Activated CD4-positive, alpha-beta T cell treated with anti-CD3 and anti-CD28 coated beads, Interleukin-2, amount 50 U/mL, for 16 hours (primary cell): ENCODE measurements at places on chromosomes 5 and 9.

GRCh38 chr9:129077236-129077635 is 3.7 kb upstream of the DOLPP1 start:
- no peak for DNase-seq

DNA sequence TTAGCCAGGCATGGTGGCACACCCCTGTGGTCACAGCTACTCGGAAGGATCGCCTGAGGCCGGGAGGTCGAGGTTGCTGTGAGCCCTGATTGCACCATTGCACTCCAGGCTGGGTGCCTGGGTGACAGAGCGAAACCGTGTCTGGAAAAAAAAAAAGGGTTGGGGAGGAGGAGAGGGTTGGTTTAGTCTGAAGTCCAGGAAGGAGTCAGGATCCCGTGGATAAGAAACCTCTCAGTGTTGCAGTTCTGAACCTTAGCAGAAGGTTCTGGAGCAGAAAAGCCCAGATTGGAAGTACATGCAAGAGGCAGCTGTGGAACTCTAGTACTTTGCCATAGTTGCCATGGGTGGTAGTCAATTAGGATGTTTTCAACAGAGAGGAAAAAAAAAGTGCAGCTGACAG is 125.2 kb upstream of the CPEB4 start:
- no peak for DNase-seq

GRCh38 chr5:43231977-43232376 is 40.0 kb downstream of the NIM1K start:
- peak; percentile 8 for DNase-seq

DNA sequence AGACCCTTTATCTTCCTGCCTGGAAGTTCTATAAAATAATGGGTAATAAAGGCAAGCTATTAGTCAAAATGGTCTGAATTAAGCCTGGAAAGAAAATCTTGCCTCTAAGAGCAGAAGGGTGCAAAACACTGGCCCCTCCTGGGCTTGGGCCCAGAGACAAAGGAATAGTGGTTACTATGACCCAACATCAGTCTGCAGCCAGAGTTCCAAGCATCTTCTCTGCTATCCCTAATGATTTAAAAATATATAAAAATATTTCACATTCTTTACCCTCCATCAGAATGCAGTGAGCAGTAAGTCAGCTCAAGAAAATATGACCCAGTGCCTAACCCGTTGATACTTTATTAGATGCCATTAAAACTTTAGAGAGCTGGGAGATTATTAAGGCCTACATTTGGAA is 14.7 kb downstream of the TNFAIP8 start:
- no peak for DNase-seq

- DNase-seq = no peak
Observed at GRCh38 chr9:36118706-36119105, 17.8 kb upstream of the GLIPR2 start.
